Left ventricle myocardium superior (tissue), 1 donor: ENCODE measurements at places on chromosomes 5 and 9.

- no peak for DNase-seq
These were observed 109.4 kb downstream of the C5orf15 start for GRCh38 chr5:133859073-133859472.

GRCh38 chr5:146081556-146081955, 23.8 kb downstream of the PLAC8L1 start:
- DNase-seq: no peak

DNA sequence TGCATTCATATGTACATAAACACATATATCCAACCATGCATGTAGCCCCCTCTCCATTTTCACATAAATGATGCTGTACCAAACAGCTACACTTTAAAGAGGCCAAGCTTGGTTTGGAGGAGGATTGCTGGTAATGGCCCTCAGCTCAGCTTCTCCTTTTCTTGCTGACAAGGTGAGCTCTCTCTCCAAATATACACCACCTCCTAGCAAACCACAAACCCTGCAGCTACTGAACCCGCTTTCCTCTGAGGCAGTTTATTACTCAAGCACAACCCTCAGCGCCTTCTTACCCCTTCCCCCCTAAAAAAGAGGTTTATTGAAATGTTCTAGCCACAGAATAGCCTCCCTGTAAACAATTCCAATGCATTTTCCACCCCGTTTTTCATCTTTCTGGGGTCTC, 54.0 kb downstream of the ALG2 start:
- no peak for DNase-seq

DNA sequence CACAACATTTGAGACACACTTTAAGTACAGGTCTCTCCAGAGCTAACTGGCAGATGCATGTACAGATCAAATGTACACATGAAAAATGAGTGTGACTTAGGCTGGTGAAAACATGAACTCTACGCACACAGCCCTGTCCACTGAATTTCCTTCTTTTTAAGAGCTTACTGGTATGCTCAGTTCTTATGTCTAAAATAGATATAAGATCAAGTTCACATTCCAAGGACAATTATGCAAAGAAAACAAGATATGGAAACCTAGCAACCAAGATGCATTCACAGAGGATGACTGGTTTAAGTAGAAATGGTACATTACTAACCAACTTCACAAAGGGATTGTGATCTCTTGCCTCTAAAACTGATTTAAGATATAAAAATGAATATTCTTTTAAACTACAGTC, 56.7 kb downstream of the TLE1 start:
- no peak for DNase-seq
